ENCODE measurements at places on chromosomes 3 and 15. TPM values are rescaled to one million over a fixed set of nuclear protein-coding genes. Genes with fewer than 3 reads are reported as not detected.

SKOR1 gene
- total RNA-seq: 1.8 TPM

UPK1B gene
- total RNA-seq: not detected

IL17RD gene
- total RNA-seq: not detected

REC114 gene
- not detected for total RNA-seq

INTS14 gene
- total RNA-seq: 28.6 TPM

LRRIQ4 gene
- total RNA-seq: not detected

GOLGA8T gene
- total RNA-seq: 0.19 TPM

SLC12A8 gene
- not detected for total RNA-seq

HCN4 gene
- not detected for total RNA-seq

WDR93 gene
- not detected for total RNA-seq

CPLX3 gene
- total RNA-seq: 0.36 TPM

TMEM158 gene
- total RNA-seq: not detected

ASB14 gene
- not detected for total RNA-seq

CACNA2D3 gene
- total RNA-seq: not detected

STAB1 gene
- total RNA-seq: 0.46 TPM

WDR76 gene
- 5.4 TPM for total RNA-seq

PRC1 gene
- total RNA-seq: 24.6 TPM

EHD4 gene
- 40.5 TPM for total RNA-seq

AAGAB gene
- 18.0 TPM for total RNA-seq

GOLGA8S gene
- 0.22 TPM for total RNA-seq

TLR9 gene
- not detected for total RNA-seq

TGM4 gene
- not detected for total RNA-seq
